ENCODE measurements at places on chromosomes 6 and 20.

GRCh38 chr6:255751-256083 lies 36.6 kb upstream of the DUSP22 start:
- DNase-seq: no peak

DNA sequence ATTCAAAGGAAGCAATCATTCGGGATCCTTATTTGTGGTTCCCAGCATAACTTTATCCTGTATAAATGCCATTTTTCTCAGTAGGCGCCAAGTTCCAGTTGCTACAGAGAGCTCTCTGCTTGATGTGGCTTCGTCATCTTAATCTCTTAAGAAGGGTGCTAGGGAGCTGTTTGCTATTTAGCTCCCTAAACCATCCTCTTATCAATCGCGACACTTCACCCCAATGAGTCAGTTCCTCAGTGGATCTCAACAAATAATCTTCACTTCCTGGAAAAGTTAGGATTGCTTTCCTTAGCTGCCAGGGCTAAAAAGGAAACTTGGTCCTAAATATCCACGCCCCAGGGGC lies 1.3 kb upstream of the NKAIN2 start:
- DNase-seq: no peak

GRCh38 chr6:97437087-97437486 lies 154.1 kb upstream of the MMS22L start:
- no peak for DNase-seq

GRCh38 chr6:127841811-127842210 lies 59.0 kb downstream of the THEMIS start:
- no peak for DNase-seq

- DNase-seq: no peak
Measured at GRCh38 chr20:20407891-20408805, 40.2 kb downstream of the INSM1 start.

GRCh38 chr6:119308048-119308570 lies 41.5 kb downstream of the MAN1A1 start:
- no peak for DNase-seq

GRCh38 chr6:145964948-145965366 lies 799 bp upstream of the SHPRH start:
- DNase-seq: no peak

GRCh38 chr6:66538551-66539135 lies 831.6 kb upstream of the EYS start:
- DNase-seq: no peak

GRCh38 chr6:88480816-88481215 lies 314.7 kb upstream of the CNR1 start:
- DNase-seq: no peak

- no peak for DNase-seq
Measured at GRCh38 chr6:164142322-164142721, 727.8 kb downstream of the QKI start.

DNA sequence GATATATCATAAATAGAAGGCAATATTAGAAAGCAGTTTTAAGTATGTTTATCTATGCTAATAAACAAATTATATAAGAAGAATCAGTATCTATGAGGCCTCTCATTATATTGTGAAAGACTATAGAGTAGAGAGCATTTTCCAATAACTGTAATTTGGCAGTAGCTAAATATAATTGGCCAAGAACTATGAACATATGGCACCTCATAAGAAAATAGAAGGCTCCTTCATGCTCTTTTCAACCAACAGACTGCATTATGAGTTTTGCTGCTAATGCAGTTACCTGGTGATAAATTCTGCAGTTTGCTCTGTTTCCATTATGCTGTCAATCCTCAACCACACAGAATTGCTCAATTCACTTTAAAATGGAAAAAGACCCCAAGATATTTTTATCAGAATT lies 221.1 kb downstream of the KHDC1L start:
- no peak for DNase-seq
